CD4-positive, alpha-beta T cell treated with Interleukin-6 at 100 ng/mL for 8 hours (primary cell): ENCODE measurements at places on chromosomes 16 and 17.

GRCh38 chr17:59329176-59330052 is 2.0 kb upstream of the YPEL2 start:
- peak; percentile 65 for DNase-seq

DNA sequence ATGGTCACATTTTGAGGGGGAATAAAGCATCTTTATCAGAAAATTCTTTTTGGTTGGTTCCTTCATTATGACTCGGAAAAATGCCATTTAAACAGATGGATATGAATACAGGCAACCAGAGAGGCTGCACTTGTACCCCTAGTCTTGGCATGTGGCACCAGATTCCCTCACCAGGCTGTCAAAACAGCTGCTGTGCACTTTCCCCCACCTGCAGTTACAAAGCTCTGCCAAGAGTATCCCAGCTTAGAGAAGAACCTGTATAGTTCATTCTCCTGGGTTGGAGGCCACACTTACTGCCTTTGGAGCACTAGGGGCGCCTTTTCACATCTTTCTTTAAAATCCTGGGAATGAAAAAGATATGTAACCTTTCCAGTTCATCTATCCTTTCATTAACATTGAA is 190.3 kb downstream of the KIF2B start:
- DNase-seq: no peak

- no peak for DNase-seq
These were observed 17.3 kb upstream of the MYO1D start for GRCh38 chr17:32894245-32894644.

DNA sequence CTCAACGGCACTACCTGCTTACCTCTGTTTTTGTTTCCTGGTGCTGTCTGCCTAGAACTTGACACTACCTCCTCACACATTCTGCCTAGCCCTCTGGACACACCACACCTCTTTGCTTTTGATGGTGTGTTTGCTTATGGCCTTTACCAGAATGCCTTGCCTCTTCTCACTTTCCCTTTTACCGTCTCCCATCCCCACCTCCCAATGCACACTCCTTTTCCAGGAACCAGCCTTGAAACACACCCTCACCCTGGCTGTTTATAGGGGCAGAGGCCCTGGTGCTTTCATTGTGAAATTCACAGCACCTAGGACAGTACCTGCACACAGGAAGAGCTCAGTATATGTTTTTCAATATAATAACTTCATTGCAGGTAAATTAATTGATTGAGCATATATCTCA is 56.2 kb downstream of the MAP2K6 start:
- no peak for DNase-seq

- DNase-seq: no peak
These were observed 5.4 kb upstream of the P2RX1 start for GRCh38 chr17:3921502-3922319.

GRCh38 chr17:11332706-11333105 is 91.7 kb downstream of the SHISA6 start:
- no peak for DNase-seq

- no peak for DNase-seq
These were observed 202.8 kb upstream of the CPHXL start for GRCh38 chr16:75929046-75929445.

GRCh38 chr17:33228548-33228947 is 64.5 kb downstream of the ASIC2 start:
- DNase-seq: no peak

- no peak for DNase-seq
These were observed 29.1 kb downstream of the RPTOR start for GRCh38 chr17:80573701-80574100.

DNA sequence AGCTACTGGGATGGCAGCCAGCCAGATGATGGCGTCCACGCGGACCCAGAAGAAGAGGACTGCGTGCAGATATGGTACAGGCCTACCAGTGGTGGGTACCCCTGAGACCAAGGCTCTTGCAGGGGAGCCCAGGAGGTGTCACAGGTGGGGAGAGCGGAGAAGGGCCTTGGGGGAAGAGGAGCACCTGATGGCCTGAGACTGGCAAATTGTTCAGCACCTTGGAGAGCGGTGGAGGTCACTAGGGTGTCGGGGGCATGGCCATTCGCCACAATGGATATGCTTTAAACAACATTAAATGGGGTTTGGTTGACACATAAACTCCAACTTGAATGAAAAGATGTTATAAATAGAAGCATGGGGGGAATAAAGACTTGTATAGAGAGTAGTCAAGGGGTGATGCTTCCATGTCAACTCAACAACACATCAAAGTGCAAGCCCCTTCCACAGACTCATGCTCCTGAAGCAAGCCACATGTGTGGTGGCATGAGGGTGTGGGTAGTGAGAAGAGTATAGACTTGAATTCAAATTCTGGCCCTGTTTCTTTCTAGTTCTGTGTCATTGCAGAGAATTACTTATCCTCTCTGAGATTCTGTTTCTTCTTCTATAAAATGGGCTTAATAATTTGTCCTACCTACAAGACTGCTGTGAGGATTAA is 22.2 kb downstream of the CLEC19A start:
- DNase-seq: no peak

GRCh38 chr16:84312783-84313382 is 18.2 kb downstream of the WFDC1 start:
- DNase-seq: no peak

DNA sequence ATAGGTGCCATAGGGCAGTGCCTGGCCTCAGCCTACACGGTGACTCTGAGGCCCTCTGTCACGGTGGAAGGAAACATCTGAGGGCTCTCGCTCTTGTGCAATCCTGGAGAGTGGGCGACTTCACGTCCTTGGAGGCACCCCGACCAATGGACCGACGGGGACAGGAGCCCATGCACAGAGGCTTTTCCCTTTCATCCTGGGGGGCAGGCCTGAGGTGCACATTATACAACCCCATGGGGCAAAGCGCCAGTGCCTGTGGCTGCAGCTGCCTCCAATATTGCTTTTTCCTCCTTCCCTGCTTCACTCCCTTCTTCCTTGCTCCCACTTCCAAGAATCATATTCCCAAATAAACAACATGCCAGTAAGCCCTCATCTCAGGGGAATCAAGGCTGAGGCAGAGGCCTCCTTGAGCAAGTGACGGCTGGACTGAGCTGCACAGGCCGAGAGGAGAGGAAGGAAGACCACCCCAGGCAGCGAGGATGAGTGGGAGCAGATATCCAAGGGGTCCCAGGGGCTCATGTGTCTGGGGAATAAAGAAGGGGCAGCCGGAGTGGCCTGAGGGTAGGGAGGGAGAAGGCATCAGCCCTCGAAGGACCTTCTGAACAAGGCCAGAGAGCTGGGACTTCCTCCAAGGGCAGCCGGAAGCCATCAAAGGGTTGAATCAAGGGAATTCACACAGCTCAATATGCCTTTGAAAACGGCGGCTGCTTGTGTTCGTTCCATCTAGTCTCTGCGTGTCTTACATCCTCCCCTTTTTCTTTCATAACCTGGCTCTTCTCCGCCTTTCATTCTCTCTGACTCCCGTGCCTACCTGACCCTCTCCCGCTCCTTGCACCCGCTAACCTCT is 42.6 kb upstream of the RPL38 start:
- DNase-seq: no peak

GRCh38 chr16:1297018-1297696 is 12.3 kb upstream of the UBE2I start:
- DNase-seq: no peak

- DNase-seq: no peak
These were observed 37.4 kb downstream of the NLRC5 start for GRCh38 chr16:57026778-57027062.

- DNase-seq: no peak
These were observed 17.2 kb downstream of the CORO7 start for GRCh38 chr16:4399001-4399730.

GRCh38 chr16:77939968-77940367 is 82.4 kb upstream of the CLEC3A start:
- DNase-seq: no peak

DNA sequence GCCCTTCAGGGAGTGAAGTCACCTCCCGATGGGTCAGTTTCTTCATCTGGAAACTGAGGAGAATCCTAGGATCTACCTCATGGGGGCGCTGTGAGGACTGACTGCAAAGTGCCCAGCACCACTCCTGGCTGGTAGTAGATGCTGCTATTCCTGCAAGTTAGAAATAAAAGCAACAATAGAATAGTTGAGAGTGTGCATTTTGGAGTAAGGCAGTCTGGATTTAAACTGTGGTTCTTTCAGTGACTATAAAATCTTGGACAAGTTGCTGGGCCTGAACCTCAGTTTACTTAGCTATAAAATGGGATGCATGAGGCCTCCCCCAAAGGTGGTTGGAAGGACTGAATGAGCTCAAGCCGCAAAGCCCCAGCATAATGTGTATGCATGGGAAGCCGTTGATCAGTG is 70.6 kb downstream of the CYB5B start:
- DNase-seq: peak; percentile 20

GRCh38 chr17:32156656-32157055 is 14.4 kb downstream of the RHOT1 start:
- DNase-seq: no peak

GRCh38 chr17:74758848-74759168 is 10.4 kb downstream of the NHERF1 start:
- no peak for DNase-seq

DNA sequence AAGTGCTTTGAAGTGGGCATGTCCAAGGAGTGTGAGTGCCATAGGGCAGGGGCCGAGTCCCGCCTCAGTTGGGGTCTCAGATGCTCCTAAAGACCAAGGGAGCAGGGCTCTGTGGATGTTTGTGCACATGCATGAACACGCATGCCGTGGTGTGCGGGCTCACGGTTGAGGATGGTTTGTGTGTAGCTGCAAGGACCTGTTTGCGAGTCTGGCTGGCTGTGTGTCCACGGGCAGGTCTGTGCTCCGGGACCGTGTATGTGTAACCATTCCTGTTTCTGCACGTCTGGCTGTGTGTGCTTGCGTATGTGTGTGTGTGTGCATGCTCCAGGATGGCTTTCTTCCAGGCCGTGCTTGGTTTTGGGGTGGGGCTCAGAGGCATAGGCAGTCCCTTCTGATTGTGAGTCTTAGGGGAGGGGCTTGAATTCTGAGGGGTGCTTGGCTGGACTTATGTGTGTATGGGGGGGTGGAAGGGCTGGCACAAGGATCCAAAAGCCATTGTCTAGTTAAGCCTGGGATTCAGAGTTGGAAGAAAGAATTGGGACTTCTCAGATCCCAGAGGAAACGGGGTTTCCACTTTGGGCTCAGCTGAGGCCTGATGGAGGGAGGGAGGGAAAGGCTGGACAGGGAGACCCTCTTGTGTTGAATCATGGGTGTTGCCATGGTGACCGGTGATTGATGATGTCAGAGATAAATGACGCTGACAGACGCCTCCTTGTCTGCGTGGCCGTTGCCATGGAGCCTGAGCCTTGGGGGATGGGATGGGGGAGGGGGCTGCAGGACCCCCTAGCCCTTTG is 14.4 kb downstream of the GJD3 start:
- DNase-seq: no peak

DNA sequence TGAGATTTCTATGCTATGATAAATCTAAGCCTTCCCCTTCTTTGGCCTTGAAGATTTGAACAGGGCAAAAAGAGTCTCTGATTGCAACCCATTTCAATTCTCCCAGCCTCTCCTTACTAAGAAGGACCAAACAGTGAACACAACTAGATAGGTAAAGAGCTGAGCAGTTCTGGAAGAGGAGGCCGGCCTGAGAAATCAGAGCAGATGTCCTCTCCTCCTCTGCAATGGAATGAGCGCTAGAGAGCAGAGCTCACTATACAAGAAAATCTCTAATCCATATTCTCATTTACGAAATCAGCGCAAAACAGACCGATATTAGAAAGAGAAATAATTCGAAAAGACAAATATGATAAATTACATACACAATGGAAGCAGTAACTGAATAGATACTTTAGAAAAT is 124.2 kb downstream of the CDK5R1 start:
- DNase-seq: no peak

- DNase-seq: no peak
These were observed 63.8 kb downstream of the GSG1L start for GRCh38 chr16:27999687-28000086.

GRCh38 chr17:48174833-48175523 is 67.4 kb downstream of the SNX11 start:
- DNase-seq: no peak

- no peak for DNase-seq
These were observed 89.8 kb downstream of the TMEM100 start for GRCh38 chr17:55632893-55633292.

DNA sequence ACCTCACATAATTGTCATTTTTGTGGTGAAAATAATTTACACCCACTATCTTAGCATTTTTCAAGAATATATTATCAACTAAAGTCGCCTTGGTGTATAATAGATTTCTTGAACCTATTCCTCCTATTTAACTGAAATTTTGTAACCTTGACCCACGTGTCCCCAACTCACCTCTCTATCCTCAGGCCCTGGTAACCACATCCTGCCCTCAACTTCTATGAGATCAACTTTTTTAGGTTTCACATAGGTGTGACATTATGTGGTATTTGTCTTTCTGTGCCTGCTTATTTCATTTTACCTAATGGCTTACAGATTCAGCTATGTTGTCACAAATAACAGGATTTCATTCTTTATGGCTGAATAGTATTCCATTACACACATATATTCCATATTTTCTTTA is 73.0 kb upstream of the CNTNAP4 start:
- DNase-seq: no peak

- DNase-seq: no peak
These were observed 110.6 kb downstream of the PHKB start for GRCh38 chr16:47571711-47572110.

GRCh38 chr17:40355804-40356758 is 8.5 kb downstream of the GJD3 start:
- no peak for DNase-seq

DNA sequence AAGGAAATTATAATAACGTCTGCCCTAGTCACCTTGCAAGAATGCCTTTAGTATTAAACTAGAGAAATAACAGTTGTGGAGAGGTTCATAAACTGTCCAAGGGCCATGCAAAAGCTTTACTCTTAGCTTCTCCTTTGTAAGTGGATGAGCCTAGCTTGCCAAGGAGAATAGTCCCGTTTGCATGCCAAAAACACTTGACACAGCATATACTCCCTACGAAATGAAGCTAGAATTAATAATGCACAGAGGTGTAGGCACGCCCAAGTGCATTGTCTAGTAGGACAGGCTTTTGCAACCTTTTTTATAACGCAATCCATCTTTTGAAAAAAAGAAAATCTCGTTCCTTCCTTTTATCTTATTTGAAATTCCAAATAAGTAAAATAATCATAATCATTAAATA is 12.8 kb upstream of the CDRT4 start:
- no peak for DNase-seq

DNA sequence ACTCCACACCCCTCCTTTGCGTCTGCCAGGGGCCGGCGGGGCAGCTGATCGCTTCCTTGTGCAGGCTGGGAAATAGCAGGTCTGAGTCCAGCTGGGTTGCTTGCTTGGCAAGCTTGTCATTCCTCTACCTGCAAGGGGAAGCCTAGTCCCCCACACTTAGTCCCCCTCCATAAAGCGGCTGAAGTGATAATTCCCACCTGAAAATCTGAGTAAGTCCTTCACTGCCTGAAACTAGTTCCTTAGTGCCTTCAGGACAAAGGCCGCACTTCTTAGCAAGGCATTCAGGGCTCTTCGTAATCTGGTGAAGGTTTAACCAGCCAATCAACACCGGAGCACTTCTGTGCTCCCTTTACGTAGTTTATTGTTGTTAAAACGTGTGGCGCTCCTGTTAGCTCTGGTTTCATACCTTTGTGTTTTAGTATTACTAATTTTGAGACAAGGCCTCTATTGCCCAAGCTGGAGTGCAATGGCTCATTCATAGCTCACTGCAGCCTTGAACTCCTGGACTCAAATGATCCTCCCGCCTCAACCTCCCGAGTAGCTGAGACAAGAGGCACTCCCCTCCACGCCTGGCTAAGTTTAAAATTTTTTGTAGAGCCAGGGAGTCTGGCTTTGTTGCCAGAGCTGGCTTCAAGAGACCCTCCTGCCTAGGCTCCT is 817 bp downstream of the PSKH1 start:
- no peak for DNase-seq

GRCh38 chr17:57530508-57530907 is 214.6 kb downstream of the CCDC182 start:
- peak; percentile 7 for DNase-seq
